ENCODE measurements at places on chromosomes 5 and 9.

DNA sequence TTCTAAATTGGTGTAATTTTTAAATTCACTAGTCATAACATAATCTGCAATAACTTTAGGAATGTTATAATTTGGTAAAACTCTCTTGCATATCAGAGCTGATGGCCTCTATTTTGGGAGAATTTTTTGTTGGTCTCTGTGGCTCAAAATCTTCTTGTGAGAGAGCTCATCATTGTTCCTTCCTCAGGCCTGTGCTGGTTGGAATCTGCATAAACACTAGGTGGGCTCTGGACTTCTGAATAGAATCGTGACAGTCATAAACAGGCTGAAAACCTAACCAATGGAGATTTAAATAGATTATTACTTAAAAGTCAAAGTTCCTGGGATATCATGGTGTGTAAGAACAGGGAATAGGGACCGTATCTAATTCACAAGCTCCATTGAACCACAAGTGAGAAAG, 1129.6 kb downstream of the CDH12 start:
- no peak for DNase-seq

GRCh38 chr5:38780945-38781344, 64.9 kb upstream of the OSMR start:
- no peak for DNase-seq

GRCh38 chr9:18666348-18666747, 192.4 kb downstream of the ADAMTSL1 start:
- DNase-seq = no peak

GRCh38 chr9:101455656-101456240, 20.2 kb upstream of the ALDOB start:
- DNase-seq = no peak

DNA sequence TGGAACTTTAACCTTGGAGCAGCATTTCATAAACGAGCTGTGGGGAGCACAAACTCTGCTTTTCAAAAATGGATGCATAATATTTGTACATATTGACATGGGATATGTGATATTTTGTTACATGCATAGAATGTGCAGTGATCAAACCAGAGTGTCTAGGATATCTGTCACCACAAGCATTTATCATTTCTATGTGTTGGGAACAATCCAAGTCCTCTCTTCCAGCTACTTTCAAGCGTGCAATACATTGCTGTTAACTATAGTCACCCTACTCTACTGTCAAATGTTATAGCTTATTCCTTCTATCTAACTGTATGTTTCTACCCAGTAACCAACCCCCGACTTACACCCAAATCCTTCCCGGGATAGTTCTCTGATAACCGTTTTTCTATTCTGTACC, 15.0 kb upstream of the C5orf58 start:
- DNase-seq = no peak

DNA sequence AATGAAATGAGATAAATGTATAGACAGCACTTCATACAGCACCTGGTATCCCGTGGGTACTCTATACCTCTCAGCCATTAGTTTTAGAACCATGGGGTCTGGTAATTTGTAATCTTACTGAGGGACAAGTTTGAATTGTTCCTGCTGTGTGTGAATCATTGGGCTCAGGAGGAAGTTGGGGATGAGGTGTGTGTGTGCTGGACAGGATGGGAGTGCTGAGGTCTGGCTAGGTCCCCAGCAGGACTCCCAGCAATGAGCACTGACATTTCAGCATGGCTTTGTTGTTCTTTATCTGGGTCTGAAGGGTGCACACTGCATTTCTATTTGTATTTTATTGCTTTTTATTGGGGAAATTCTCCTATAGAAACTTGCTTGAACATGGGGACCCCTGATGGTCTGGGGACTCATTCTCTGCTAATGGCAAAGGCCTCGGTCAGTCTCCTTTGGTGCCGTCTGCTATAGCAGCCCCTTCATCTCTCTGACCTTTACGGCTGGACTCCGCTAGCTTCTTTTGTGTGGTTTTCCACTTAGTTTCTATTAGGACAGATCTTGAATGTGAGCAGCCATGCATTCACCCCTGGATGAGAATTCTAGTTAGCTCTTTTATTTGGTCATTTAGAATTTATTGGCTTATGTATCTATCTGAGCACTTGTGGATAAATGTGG, 98.1 kb downstream of the SREK1 start:
- no peak for DNase-seq

DNA sequence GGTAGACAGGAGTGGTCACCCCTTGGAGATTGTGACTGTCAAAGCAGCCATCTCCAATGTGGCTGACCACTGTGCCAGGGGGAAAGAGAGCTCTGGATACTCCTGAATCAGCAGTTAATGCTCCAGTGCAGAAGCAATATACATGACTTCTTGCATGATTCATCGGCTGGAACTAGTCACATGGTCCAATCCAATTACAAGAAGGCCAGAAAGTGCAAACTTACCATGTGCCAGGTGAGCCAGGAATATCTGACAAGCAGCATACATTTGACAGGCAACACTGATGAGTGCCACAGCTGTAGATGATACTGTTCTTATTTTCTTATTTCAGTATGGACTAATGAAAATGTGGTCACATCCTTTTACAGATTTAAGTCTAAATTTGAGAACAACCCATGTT, 440.0 kb upstream of the MPDZ start:
- no peak for DNase-seq

GRCh38 chr9:127539259-127539981, 72.7 kb upstream of the STXBP1 start:
- no peak for DNase-seq

DNA sequence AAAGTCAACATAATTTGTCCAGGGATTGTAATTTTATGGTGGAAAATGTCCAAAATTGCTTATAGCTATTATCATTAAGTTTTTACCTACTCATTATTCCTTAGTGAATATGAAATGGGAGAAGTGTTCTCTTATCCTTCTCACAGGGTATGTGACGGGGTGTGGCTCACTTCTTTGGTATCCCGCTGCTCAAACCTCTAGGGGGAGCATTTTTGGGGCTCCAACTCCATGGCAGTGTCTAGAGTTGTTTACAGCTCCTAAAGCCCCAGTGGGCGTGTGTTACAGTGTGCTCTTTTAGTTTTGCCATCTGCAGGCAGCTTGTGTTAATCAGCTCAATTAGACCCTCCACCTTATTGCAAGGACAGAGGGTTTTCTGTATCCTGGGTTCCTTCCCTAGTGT, 89.4 kb downstream of the CDKN2A start:
- DNase-seq = no peak

DNA sequence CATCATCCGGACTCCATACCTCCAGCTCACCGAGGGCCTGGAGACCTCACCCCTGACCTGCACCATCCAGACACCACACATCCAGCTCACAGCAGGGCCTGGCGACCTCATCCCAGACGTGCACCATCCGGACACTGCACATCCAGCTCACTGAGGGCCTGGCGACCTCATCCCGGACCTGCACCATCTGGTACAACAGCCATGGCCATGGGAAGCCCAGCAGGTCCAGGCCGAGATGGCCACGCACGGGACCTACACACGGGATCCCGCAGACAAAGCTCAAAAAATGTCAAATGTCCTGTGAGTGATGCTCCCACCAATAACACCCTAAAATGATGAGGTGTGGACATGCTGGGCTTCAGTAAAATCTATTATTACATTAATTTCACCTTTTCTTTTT, 9.7 kb downstream of the TERT start:
- no peak for DNase-seq

DNA sequence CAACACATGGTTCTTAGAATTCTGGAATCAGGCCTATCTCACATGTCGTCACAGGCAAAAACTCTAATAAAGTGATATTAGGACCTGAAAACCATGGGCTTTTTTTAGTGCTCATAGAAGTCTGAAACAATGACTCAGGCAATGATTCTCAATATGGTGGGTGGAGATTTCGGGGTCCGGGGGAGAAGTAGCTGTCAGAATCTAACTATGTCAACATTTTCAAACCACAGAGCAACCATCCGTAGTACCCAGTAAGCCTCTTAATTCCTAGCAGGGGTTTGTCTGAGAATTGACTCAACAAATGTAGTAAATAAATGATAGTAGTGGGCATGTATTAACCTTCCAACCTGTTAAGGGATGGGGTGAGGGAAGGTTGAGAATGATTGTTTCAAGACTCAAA, 2.6 kb downstream of the AMACR start:
- DNase-seq = no peak

DNA sequence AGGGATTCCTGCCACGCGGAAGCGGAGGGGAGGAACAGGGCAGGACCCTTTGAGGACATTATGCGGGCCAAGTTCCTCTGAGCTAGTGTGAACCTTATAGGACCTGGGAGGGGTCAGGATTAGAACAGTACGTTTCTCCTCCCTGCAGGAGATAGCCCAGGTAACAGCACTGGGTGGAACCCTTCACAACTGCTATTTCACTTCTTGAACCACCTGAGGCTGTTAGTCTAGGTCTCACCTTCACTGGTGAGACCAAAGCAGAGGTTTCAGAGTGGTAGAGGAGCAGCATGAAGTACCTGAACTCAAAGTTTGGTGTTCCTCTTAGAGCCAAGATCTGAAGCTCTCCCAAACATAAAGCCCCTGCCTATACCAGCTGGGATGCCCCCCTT, 832 bp downstream of the EIF4EBP3 start:
- no peak for DNase-seq

GRCh38 chr9:26662476-26662875, 230.1 kb downstream of the CAAP1 start:
- DNase-seq = no peak

DNA sequence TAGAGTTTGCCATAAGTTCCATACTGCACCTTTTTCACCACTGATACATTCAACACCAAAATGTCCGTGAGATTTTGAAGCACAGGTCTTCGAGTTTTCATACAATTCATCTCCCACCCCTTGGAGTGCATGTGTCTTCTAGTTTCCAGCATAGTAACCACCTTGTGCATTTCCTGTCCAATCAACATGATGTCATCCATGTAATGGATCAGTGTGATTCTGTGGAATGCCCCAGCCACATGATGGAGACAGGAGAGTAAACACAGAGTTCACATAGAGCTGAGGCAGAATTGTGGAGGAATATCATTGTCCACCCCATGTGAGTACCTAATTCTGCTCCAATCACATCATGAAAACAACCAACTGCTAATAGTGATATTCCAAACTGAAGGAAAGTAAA, 441.5 kb upstream of the CDH6 start:
- no peak for DNase-seq

DNA sequence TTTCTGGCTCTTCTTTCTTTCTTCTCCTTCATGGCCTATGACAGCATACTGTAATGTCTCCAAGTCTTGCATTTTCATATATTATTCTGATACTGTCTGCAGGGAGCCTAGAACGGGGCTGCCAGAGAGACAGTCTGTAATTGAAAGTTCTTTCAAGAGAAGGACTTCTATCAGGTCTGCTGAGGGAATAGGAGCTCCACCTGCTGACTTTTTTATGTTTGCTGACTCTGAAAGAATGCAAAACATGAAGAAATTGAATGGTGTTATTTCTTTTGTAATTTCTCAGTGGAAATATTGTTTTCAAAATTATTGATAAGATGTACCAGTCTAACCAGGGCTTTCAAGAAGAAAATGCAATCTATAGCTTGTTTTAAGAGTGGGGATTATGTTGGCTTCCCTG, 121.9 kb upstream of the RFX3 start:
- DNase-seq = no peak

GRCh38 chr5:75367401-75367800, 30.4 kb downstream of the HMGCR start:
- DNase-seq = no peak

GRCh38 chr5:133325864-133326263, 274.1 kb downstream of the HSPA4 start:
- DNase-seq = no peak

DNA sequence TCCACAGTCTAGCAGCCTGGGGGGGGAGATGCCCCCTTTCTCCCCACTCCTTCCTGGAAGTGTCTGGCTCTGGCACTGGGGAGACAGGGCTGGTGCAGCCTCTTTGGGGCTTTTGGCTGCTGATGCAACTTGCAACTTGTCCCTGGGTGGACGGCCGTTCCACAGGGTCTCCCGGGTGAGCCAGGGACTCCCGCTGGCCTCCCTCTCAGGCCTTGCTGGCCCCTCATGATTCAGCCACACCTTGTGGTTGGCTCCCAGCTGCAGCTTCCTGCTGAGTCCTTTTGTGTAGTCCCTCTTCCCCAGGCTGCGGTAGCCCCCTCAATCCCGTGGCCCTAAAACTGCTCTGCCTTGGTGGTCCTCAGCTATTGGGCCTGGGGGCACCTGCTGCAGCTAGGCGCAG, 283.5 kb downstream of the PBX3 start:
- no peak for DNase-seq

DNA sequence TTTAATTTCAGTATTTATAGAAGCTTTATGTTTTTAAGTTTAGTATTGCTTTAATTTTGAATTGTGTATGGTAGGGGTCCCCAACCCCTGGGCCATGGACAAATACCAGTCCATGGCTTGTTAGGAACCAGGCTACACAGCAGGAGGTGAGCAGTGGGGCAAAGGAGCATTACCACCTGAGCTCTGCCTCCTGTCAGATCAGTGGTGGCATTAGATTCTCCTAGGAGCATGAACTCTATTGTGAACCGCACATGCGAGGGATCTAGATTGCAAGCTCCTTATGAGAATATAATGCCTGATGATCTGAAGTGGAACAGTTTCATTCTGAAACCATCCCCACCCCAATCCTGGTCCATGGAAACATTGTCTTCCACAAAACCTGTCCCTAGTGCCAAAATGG, 1.9 kb downstream of the C5 start:
- no peak for DNase-seq

DNA sequence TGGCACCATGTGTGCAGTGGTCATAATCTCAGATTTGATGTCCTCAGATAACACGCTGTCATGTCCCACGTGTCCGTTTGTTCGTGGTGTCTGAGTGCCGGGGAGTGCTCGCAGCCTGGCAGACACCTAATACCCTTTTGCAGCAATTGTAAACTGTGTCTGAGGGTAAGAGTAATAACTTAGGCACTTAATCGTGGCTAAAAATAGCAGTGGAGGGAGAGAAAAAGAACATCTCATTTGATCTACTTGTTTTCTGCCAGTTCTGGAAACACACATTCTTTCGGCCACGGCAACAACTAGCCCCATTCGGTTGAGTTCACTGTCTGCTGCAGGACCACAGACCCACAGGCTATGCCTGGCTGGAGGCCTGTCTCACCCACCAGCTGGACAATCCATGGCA, 16.5 kb downstream of the ADCY2 start:
- DNase-seq = no peak

DNA sequence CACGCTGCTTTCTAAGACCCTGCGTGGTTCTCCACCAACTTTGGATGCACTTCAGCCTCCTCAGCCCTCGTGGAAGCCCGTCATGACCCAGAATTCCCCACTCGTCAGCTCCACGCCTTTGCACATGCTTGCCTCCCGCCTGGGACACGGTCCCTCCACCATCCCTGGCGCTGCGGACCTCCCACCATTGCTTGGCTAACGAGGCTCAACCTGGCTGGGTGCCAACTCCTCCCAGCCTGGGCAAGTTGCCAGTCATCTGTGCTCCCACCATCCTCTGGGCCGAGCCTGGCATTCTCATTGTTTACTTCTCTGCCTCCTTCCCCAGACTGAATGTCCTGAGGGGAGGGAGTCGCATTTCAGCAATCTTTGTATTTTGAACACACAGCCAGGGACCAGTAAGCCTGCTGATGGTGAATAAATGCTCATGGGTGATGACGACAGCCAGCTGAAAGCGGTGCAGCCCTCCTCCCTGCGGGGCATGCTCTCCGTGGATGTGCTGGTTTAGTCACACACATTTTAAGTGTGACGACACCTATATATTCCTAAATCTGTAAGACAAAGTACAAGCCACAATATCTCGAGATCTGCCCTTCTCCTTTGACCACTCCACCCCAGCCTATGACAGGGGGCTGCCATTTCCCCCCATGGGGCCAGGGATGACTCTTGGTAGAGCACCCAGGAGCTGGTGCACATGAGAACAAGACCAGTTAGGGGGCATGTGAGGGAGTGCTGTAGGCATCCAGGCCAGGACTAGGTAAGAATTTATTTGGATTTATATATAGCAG, 37.6 kb downstream of the ANKRD33B start:
- no peak for DNase-seq
